Memory B cell (primary cell): ENCODE measurements at places on chromosomes 11 and 22.

DNA sequence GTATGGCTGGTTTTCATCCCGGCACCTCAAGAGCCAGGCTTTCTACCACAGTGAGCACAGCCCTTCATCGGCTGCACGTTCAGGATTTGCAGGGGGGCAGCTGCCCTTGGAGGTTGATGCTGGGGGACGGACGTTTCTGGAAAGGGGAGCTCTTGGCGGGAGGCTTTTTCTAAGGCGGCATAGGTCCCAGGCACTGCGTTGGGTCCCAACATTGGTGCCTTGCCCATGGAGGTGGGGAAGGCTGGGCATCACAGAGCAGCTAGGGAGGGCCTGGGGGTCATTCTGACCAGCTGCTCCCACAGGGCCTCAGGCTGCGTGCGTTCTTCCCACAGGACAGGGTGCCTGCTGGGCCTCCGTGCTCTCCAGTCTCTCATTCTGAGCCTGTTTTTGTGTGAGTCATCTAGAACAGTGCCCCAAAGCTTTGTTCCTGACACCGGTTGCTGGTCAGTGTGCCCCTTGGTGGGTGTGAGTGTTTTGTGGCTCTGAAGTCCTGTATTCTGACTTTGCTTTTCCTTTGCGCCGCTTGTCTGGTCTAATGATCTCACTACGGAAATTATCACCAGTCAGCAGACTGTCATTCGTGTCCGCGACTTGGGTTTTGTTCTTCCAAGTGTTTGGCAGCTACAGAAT, 275.9 kb downstream of the TBC1D22A start:
- H3K36me3 ChIP-seq: peaks cover 22% of the 10 kb centered on the region
- peak overlapping the region; percentile 8 for H3K27ac ChIP-seq
- peaks cover 10% of the 10 kb centered on the region for H3K4me1 ChIP-seq
- H3K4me3 ChIP-seq: no peak overlapping the region

DNA sequence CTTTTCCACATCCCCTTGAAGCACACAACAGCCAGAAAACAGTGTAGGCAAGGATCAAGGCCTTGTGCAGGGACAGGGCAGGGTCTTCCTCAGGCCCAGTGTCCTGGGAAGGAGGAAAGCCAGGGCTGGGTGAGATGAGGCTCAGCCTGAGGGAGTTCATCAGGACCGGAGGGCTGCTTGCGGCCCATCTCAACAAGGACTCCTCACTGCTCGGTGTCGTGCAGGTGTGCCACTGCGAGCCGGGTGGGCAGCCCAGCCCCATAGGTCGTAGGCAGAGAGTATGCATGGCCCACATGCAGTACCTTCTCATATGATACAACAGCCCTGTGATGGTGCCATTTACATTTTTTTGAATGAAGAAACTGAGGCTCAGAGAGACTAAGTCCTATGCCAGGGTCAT, 12.9 kb downstream of the SHISA8 start:
- H3K4me3 ChIP-seq: no peak overlapping the region
- H3K27me3 ChIP-seq: no peaks in the 10 kb centered on the region
- no peak for DNase-seq
- H3K27ac ChIP-seq: no peak overlapping the region

- DNase-seq: no peak
- no peak overlapping the region for H3K4me3 ChIP-seq
- no peaks in the 10 kb centered on the region for H3K36me3 ChIP-seq
- H3K27ac ChIP-seq: no peak overlapping the region
- peaks cover 3% of the 10 kb centered on the region for H3K4me1 ChIP-seq
- H3K27me3 ChIP-seq: peaks cover 1% of the 10 kb centered on the region
Measured at GRCh38 chr11:6663794-6664469, 8.3 kb upstream of the DCHS1 start.

GRCh38 chr11:10323793-10324170, 18.9 kb downstream of the ADM start:
- H3K27ac ChIP-seq: no peak overlapping the region
- peaks cover 9% of the 10 kb centered on the region for H3K27me3 ChIP-seq
- no peaks in the 10 kb centered on the region for H3K36me3 ChIP-seq

DNA sequence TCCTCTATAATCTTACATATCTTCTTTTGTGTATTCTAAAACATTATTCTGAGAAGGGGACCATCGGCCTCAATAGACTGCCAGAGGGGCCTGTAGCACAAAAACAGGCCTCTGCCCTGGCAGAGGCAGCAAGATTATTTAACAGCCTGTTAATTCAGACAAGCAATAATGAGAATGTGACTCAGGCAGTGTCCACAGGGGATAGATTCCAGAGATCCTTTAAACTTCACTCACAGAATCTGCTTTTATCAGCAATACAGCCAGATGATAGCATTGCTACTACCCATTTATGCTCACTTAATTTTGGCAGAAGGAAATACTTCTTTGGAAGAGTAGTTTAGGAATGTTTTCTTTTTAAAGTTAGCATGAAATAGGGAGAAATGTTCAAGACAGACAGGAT, 44.9 kb downstream of the AAMDC start:
- no peak for DNase-seq
- no peak overlapping the region for H3K4me3 ChIP-seq
- no peak overlapping the region for H3K27ac ChIP-seq
- H3K4me1 ChIP-seq: no peaks in the 10 kb centered on the region
- no peaks in the 10 kb centered on the region for H3K27me3 ChIP-seq

DNA sequence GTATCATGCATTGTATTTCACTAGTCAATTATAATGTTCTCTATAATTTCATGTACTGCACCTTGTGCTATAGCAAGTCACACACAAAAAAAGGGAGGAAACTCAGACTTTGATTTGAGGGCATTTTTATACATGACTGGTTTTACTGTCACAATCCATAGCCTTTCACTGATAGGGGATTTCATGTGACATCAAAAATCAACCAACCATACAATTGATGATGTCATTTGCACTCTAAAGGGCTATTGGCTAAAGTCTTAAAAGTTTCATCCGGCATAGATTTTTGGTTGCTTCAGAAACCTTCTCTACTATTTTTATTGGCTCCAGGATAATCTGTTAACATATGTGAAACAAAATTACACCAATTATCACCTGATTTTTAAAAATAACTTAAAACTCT, 237.8 kb downstream of the DCDC1 start:
- no peak overlapping the region for H3K27ac ChIP-seq
- no peak overlapping the region for H3K4me3 ChIP-seq
- DNase-seq: no peak
- H3K4me1 ChIP-seq: no peaks in the 10 kb centered on the region
- no peaks in the 10 kb centered on the region for H3K27me3 ChIP-seq

GRCh38 chr22:37331856-37332536, 49.7 kb downstream of the CYTH4 start:
- H3K27ac ChIP-seq: no peak overlapping the region
- H3K27me3 ChIP-seq: peaks cover 46% of the 10 kb centered on the region
- no peak overlapping the region for H3K4me3 ChIP-seq
- no peak for DNase-seq
- H3K36me3 ChIP-seq: peaks cover 1% of the 10 kb centered on the region
- peaks cover 8% of the 10 kb centered on the region for H3K4me1 ChIP-seq

- peaks cover 26% of the 10 kb centered on the region for H3K4me1 ChIP-seq
- DNase-seq: no peak
- H3K36me3 ChIP-seq: no peaks in the 10 kb centered on the region
- no peaks in the 10 kb centered on the region for H3K27me3 ChIP-seq
- H3K4me3 ChIP-seq: peak overlapping the region; percentile 94
Measured at GRCh38 chr22:46612904-46613605, 7.1 kb upstream of the GRAMD4 start.

DNA sequence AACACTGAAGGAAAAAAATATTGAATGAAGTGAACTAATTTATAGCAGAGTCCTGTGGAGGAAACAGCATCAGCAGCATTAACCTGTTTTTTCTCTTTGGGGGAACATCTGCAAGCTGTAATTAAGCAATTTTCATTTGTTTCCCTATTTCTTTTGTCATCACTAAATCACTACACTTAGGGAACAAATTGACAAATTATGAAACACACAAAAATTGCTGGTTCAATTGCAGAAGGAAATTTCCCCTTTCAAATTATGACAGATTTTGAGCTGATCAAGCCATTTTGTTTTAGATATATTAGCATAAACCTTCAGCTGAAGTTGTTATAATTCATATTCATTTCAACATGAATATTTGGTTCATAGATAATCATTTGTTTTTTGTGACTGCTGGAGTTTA, 22.2 kb upstream of the RAG2 start:
- H3K4me3 ChIP-seq: no peak overlapping the region
- H3K27me3 ChIP-seq: peaks cover 16% of the 10 kb centered on the region
- peaks cover 3% of the 10 kb centered on the region for H3K4me1 ChIP-seq
- no peak for DNase-seq
- no peak overlapping the region for H3K27ac ChIP-seq

DNA sequence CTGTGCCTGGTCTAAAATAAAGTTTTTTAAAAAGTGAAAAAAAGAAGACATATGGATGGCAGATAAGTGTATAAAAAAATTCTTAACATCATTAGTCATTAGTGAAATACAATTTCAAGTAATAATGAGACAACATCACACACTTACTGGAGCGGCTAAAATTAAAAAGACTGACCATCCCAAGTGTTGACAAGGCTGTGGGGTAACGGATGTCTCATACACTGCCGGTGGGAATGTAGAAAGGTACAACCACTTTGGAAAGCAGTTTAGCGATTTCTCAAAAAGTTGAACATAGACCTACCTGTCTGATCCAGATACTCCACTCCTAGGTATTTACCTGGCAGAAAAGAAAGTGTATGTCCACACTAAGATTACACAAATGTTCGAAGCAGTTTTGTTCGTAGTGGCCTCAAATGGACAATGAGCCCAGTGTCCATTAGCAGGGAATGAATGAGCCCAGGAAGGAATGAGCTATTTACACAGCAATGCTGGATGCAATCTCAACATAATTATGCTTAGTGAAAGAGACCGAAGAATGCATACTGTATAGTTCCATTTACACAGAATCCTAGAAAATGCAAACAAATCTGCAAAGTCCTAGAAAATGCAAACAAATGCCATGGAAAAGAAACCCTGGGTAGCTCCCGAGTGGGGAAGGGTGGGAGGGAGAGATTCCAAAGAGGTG, 6.7 kb upstream of the MUC2 start:
- H3K27ac ChIP-seq: no peak overlapping the region
- peaks cover 19% of the 10 kb centered on the region for H3K27me3 ChIP-seq
- no peak for DNase-seq
- H3K4me3 ChIP-seq: no peak overlapping the region

GRCh38 chr11:63243533-63243932, at the start of gene SLC22A25:
TSS of gene SLC22A25 (minus strand) at chr11:63243599. CDS start at chr11:63229652, 13,947 bp downstream.
- no peak for DNase-seq
- H3K36me3 ChIP-seq: no peaks in the 10 kb centered on the region
- peaks cover 13% of the 10 kb centered on the region for H3K27me3 ChIP-seq
- H3K4me1 ChIP-seq: no peaks in the 10 kb centered on the region
- H3K27ac ChIP-seq: no peak within 1 kb of the TSS

- H3K4me3 ChIP-seq: no peak overlapping the region
- H3K36me3 ChIP-seq: no peaks in the 10 kb centered on the region
- H3K4me1 ChIP-seq: peaks cover 7% of the 10 kb centered on the region
- peaks cover 13% of the 10 kb centered on the region for H3K27me3 ChIP-seq
- no peak overlapping the region for H3K27ac ChIP-seq
Measured at GRCh38 chr11:118277312-118277711, 13.2 kb upstream of the MPZL2 start.

- H3K27ac ChIP-seq: no peak overlapping the region
- H3K4me1 ChIP-seq: no peaks in the 10 kb centered on the region
- no peak for DNase-seq
Measured at GRCh38 chr11:57417056-57417455, 9.9 kb downstream of the SLC43A3 start.
